ENCODE measurements at places on chromosomes 11 and 22.
A peak's percentile ranks its signal among the peaks of the same experiment; 100 is the strongest.

GRCh38 chr22:20783844-20784723 is 10.2 kb downstream of the SERPIND1 start:
- peak; percentile 79 for DNase-seq

- no peak for DNase-seq
Measured at GRCh38 chr11:9605742-9606141, 32.3 kb downstream of the WEE1 start.

GRCh38 chr22:49889071-49889470 is 29.2 kb downstream of the ALG12 start:
- no peak for DNase-seq

DNA sequence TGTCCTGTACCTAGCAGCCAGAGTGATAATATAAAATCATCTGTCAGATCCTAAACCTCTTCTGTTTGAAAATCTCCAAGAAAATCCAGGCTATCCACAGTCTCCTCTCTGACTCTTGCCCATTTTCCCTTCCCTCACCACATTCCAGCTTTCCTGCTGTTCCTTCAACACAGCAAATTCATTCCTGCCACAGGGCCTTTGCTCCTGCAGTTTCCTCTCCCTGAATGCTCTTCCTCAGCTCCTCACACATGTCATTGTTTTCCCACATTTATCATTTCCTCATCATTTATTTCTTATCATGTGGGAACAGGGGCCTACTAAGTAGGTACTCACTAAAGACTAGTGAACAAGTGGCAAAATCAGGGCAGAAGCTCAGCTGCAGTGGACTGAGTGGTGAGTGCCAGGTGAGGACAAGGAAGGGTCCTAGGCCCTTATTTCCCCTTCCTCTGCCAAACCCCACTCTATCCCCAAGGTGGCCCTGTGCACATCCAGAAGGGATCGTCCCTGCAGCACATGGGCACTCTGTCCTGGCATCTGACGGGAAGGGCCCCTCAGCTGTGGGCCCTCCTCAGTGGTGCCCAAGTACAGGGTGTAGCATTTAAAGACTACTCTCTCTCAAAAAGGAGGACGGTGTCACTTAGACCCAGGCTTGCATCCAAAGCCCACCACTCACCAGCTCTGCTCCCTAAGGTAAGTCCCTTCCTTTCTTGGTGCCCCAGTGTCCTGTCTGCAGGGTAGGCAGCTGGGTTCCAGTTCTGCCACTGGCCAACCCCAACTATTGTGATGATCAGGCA is 2.0 kb downstream of the LRRC32 start:
- DNase-seq, result no peak

DNA sequence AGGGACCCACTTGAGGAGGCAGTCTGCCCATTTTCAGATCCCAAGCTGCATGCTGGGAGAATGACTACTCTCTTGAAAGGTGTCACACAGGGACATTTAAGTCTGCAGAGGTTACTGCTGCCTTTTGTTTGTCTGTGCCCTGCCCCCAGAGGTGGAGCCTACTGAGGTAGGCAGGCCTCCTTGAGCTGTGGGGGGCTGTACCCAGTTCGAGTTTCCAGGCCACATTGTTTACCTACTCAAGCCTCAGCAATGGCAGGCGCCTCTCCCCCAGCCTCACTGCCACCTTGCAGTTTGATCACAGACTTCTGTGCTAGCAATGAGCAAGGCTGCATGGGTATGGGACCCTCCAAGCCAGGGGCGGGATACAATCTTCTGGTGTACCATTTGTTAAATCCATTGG is 126.0 kb downstream of the OR4A5 start:
- DNase-seq, result no peak

- peak; percentile 78 for DNase-seq
Measured at GRCh38 chr11:19101796-19102520, 15.0 kb upstream of the ZDHHC13 start.

DNA sequence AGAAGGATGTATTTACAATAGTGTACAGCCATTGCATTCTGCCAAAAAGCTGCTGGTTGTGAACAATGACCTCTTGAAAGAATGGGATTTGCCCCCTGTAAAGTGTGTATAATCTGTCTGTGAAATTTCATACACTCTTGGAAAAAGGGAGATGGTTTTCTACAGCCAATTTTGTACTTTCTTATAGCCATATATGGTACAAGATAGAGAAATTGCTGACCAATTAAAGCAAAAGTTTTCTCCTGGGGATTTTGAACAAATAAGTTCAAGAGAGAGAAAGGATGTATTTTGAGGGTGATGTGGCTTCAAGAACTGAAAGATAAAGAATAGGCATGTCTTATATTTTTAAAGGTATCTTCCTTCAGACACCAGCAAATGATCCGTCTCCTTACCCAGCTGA is 211.0 kb downstream of the NAV2 start:
- no peak for DNase-seq

GRCh38 chr22:30204742-30205111 is 41.8 kb downstream of the LIF start:
- no peak for DNase-seq

DNA sequence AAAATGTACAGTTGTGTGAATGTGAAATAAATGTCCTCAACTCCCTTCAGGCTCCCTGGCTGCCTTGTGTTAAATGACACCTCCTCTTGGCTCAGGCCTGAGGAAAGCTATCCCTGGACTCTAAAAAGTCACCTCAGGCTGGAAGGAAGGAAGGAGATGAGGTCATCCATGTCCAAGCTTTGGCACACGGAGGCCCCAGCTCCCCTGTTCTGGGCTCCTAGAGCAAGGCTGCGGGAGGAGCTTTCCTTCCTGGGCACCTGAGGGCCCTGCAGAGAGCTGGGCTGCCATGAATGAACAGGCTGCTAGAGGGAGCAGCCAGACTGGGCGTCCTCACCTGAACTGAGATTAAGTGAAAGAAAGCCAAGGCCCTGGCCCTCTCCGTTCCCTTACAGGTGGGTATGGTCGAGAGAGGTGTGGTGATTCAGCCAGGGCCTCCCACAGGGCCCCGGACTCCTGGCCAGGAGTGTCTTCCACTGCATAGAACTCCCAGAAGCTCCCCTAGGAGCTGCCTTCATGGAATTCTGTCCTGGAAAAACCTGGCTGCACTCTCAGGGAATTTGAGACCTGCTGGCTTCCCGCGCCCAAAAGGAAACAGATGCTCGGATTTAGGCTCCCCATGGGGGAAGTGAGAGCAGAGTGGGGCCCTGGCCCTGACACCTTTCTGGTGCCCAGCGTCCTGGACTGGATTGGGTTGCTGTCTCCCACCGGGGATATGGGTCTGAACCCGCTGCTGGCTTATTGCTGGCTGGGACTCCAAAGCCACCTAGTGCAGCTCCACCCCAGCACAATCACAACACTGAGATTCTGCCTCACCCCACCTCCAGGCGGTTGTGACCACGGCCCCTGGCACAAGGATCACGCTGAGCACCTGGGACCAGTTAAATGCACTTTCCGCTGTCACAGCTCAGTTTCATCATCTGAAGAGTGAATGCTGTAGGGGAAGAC is 22.2 kb downstream of the MYBPC3 start:
- no peak for DNase-seq

DNA sequence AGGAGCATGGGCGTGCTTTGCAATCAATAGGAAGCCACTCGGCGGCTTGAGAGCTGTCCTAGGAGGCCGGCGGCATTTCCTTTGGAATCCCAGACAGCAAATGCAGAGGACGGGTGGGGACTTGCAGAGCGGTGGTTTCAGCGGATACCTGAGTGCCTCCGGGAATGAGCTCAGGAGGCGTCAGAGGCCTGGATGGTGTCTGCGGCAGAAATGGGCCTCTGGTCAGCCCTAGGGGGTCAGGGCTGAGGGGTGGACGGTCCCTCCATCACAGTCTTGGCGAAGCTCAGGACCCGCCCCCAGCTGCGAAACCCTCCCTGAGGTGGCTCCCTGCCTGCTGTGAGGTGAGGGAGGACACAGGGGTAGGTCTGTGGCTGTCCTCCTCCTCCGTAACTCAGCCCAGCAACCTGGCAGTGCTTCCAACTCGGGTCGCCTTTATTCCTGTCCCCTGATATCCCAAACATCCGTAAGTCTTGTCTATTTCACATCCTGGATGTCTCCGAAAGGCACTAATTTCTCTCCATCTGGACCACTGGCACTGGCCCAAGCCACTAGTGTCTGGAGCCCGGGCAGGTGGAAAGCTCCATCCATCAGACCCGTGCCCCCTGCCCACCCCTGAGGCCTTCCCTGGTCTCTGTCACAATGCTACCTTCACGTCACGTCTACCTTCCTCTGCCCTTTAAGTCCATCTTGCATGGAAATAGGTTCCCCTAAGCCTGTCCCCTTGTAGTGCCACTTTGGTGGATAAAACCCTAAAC is 686.6 kb downstream of the BRD1 start:
- DNase-seq, result no peak

DNA sequence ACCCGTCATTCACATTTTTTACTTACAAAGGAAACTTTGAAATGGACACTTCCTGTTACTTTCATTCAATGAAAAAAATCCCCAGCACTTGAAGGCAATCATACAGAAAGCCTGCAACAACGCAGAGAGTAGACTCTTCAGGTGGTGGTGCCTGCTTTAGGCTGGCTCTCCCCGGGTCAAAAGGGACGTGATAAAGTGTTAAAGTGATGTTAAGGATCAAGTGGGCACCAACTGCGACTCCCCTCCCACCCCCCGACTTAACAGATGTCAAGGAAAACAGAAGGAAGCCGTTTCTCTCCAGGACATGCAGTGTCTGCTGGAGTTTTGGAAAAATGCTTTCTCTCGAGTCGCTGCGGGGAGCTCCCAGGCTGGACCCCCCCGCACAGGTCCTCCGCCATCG is 414 bp upstream of the PNPLA3 start:
- no peak for DNase-seq

DNA sequence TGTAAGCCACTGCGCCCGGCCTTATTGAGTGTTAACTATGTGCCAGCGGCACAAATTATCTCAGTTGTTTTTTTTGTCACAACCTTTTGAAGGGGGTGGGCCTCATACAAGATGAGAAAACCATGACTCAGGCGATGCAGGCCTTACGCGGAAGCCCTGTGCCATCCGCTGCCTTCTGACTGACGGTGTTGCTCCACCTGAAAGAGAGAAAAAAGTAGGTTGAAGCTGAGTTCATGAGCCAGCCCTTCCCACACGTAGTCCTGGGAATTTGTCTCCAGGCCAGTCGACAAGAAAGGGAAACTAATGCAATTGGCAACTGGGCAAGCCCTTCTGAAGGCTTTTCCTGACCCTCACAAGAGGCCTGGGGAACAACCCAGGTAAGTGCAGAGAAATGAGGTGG is 96.9 kb upstream of the CRYBB3 start:
- no peak for DNase-seq

DNA sequence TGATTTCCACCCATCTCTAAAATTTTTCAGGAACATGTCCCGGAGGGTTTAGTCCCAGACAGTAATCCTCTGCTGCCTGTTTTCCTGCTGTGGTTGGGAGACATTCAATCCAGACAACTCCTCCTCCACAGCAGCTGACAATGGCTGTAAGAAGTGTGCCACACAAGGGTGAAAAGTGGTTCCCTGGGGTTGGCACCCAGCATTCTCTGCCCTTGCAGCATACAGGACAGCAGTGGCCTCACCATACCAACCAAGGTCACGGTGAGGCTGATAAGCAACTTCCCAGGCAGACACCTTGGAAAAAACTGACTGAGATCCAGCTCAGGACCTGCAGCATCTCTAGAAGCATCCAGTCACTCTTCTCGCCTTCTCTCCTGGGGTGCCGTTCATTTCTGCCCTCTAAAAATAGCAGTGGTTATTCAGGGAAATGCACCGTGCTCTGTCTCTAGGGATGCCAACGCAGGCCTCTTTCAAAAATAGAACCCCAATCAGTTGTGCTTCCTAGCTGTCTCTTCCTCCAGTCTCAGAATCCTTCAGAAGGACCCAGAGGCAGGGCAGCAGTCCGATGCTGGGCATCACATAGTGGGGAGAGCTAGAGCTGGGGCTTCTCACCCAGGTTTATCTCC is 241.0 kb downstream of the TENM4 start:
- no peak for DNase-seq

DNA sequence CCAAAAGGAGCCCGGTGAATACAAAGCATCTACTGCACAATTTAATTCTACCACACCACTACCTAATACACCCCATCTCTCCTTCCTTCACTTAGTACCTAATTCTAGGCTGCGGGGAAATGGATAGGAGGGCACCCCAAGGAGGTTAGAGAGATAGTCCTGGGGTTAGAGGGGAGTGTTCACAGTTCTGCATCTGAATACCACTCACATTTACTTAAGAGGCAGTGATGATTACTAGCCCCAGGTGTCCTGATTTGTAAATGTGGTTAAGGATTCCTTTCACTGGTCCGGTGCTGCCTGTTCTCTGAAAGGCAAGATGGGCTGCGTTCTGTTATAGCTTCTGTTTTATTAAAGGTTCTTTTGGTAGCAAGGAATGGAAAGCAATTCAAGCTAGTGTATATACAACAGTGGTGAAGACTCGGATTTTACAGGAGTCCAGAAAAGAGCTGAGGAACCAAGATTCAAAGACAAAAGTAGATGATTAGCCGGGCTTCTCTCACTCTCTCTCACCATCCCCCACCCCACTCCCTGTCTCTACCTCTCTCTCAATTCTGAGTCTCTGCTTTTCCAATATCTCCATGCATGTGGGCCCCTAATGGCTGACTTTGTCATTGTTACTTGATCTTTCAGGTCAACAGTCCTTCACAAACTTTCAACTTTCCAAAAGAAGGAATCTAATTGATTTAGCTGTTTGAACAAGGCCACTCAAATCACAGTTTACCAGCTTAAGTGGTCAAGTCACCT is 8.7 kb upstream of the KCNA4 start:
- no peak for DNase-seq

GRCh38 chr11:132971351-132971750 is 561.0 kb downstream of the OPCML start:
- DNase-seq, result no peak

DNA sequence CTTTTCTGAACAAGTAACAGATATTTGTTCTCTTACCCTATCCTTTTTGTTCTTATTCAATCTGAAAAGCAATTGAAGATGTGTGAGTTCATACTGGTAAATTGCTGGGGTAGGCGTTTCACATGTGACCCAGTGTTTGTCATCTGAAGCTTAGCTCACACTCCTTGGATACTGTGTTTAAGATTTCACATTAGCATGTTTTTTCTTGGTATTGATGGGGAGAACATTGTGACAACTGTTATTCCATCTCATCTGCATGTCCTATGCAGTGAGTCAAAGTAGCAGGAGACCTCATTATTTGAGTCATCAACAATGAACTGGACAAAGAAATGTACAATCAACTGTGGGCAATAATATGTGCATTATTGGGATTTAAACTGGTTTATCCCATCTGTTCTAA is 691.6 kb upstream of the ANO5 start:
- DNase-seq, result no peak

- no peak for DNase-seq
Measured at GRCh38 chr11:94909371-94909820, 64.0 kb downstream of the CWC15 start.

DNA sequence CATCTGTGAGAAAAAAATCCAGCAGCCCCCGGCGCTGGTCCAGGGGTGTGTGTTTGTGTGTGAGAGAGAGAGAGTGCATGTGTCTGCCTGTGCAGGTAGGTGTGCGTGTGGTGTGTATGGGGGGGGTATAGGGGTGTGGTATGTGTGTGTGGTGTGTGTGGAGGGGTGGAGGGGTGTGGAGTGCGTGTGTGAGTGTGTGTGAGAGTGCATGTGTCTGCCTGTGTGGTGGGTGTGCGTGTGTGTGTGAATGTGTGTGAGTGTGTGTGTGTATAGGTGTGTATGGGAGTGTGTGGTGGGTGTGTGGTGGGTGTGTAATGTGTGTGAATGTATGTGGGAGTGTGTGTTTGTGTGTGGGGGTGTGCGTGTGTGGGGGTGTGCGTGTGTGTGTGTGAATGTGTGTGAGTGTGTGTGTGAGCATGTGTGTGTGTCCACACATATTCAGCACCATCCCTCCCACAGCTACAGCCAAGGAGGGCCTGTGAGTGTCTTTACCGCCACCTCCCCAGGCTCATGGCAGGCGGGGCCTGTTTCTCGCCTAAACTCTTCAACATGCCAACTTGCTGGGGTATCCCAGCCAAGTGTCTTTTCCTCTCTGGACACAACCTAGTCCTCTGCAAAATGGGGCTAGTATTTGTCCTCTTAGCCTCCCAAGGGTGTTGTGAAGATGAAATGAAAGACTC is 11.9 kb downstream of the LMO1 start:
- DNase-seq, result no peak

All from HT-29 (cell line).